NAMALWA (cell line): ENCODE measurements at places on chromosomes 7 and 10.

GRCh38 chr7:156222151-156222550 is 409.9 kb upstream of the SHH start:
- no peak for DNase-seq

GRCh38 chr7:101180130-101180755 is at the start of gene NAT16:
Gene NAT16, minus strand, starts transcription at chr7:101180293. Its CDS starts 5,486 bp downstream, at chr7:101174807.
- no peak for DNase-seq

DNA sequence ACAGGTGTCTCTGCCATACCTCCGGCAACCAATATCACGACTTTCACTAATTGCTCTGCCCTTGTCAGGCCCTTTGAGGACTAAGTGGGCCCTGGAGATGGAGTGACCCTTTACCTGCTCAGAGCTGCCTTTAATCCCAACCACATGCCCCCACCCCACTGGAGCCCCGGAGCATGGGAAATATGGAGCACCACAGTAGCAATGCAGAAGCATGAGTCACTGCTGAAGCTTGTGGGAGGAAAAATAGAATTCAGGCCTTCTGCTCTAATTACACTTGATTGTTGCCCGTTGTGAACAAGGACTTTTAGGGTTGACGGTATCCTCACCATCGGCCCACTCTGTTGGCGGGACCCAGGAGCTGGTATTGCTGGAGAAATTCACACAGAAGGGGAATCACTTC is 52.5 kb upstream of the FRMD4A start:
- DNase-seq, result no peak

DNA sequence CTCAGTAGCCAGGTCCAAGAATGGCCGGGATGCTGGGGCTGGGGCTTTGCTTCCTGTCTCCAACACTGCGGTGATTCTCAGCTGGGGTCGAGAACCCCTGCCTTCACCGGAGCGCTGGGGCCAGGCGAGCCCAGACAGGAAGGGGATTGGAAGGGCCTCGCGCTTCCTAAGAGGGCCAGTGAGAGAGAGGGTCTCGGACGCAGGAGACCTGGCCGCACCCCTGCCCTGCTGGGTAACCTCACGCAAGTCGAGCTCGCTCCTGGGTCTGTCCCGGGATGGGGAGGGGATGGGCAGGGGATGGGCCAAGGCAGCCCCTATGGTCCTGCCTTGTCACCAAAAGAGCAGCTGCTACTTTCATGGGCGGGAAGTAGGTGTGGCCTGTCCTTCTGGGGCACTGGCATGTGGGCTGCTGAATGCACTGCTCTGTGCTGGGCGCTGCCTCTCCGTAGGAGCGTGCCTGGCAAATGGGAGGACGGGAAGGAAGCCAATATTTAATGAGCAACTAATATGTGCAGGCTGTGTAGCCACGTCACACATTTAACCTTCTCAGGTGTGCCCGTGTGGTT is 20.0 kb downstream of the KCNK18 start:
- DNase-seq, result no peak

DNA sequence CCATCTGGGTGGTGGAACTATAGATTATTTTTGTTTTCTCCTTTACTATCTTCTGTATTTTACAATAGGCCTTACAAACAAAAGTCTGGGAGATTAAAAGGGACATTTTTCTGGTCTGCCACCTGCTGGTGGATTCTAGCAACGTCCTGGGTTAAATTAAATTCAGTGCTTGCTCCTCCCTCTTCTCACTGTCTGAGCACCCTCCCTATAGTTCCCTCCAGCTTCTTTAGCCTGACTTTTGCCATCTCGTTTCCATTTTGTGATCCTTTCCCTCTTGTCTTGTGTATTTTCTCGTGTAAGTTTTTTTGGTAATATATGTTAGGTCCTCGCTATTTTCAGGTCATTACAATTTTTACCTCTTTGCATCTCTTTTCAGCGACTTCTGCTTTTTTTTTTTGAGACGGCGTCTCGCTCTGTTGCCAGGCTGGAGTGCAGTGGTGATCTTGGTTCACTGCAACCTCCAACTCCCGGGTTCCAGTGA is 16.1 kb downstream of the ANKRD16 start:
- peak; percentile 90 for DNase-seq

DNA sequence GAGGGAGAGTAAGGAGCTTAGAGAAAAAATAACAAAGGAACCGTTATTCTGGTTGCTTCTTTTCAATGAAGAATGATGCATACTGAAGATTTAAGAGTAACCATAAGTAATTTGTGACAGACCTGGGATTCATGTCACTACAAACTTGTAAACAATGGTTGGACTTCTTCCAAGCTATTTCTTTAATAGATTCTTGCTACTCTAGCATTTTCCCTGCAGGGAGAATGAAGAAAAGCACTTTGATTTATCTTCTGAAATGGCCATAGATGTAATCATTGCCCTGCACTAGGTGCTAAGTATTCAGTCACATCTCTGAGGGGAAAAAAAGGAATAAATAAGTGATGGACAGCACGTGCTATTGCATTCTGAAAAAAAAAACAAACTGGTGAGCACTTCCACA is 606.6 kb upstream of the LRRN3 start:
- DNase-seq, result no peak

DNA sequence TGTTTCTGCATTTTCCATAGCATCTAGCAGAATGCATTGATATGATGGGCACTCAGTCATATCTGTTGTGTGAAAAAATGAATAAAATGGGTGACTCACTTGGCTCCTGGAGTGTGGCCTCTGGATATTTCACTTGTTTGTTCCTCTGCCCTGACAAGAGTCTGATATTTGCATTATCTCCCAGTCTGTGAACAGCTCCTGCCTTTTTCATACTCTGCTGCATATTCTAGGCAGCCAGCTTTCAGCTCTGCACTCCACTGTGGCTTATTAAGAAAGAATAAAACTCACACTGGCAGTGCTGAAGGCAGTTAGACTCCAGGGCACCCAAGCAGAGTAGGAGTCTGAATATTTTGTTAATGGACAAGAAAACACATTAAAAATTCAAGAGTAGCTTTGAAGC is 623.9 kb downstream of the SORCS1 start:
- no peak for DNase-seq

DNA sequence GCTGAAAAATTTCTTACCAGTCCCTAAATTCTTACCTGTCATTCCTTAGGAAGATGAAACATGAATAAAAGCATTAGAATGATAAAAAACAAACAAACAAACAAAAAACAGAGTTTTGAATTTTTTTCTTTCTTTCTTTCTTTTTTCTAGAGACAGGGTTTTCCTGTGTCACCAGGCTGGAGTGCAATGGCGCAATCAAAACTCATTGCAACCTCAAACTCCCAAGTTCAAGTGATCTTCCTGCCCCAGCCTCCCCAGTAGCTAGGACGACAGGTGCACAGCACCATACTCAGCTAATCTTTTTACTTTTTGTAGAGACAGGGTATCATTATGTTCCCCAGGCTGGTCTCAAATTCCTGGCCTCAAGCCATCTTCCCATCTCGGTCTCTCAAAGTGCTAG is 26.5 kb downstream of the NT5C2 start:
- no peak for DNase-seq
